ENCODE measurements at places on chromosomes 4 and X.

DNA sequence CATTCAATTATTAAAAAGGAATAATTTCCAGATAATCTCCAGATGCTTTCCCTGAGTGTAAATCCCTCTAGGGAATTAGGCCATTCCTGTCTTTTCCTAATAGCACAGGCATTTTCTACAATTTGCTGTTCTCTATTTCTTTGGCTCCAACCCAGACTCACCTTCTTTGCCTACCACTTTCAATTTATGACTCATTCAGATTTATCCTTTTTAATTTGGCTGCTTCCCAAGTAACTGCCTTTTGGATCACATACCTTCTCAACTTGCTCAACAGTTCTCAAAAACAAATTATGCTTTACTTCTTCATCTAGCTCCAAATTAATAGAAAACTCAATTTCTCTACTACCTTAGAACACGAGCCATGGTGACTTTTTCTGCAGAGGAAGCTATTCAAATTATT is 1166.3 kb upstream of the PCDH7 start:
- no peak for DNase-seq

DNA sequence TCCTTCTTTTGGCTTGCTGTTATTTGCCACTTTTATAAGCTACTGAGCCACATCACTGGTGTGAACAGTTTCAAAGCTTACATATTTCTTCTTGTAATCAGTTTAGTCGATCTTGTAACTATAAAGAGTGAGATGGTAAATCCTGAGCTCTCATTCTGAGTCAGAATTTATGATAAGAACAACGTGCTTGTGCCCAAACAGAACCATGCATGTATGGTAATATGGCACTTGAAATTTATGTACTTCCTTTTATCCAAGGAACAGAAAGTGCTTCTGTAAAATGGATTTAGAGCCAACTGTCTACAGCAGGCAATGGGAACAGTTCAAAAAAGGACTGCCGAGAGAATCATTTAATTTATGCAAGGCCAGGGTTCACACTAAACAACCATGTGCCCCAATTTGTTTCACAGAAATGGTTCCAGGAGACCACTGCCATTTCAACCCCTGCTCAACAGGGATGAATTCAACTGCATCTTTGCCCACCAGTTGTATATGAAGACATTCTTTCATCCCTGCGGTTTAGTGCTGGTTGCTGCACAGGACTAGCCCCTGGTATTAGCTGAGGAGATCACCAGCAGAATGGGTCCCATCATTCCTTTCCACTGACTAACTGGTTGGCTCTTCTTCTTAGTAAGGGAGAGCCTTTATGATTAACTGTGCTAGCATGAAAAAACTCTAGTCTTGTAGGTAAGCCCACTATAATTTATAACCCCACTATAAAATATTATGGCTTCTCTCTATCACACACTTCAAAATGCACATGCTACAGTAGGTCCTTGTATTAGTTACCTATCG is 162.9 kb upstream of the PGRMC2 start:
- DNase-seq, result no peak

DNA sequence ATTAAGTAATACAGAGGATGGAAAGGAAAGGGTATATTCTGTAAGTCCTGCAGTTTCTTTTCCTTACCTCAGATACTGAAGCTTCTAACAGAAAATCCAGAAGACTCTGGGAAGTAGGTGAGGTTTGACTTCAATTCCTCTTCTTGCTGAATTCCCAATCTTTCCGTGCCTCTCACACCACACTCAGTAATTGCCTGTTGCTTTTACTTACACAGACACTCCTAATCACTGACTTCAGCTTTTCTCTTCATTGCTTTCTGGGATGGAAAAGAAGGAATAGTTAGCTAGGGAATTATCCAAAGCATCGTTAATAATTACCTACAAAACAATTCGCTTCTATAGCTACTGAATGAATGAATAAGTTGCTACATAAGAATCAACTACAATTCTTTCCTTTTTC is 163.6 kb downstream of the FBXO8 start:
- no peak for DNase-seq

- no peak for DNase-seq
These were observed 49.8 kb upstream of the PRSS48 start for GRCh38 chr4:151227172-151227571.

DNA sequence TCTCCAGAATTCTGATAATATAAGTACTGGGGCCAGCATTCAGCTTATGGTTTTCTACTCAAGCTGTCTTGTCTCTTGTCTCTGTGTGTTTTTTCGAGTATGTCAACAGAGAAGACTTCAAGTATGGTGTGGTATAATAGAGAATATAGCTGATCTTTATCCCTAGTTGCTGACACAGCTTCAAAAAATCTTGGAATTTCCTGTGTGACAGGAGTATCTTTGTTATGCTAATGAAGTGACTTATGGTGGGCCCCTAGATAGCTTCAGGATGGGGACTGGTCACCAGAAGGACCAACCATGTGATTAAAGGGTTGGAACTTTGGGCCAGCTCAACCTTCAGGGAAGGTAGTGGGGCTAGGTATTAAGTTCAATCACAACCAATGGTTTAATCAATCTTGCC is 2.9 kb downstream of the GPRASP3 start:
- no peak for DNase-seq

GRCh38 chr4:41572516-41572915 is 34.6 kb downstream of the LIMCH1 start:
- DNase-seq, result no peak

Measured in stimulated activated CD4-positive, alpha-beta T cell treated with anti-CD3 and anti-CD28 coated beads, TNF-alpha, amount 100 ng/mL, for 24 hours (primary cell).